Bronchial epithelial cell (primary cell): ENCODE measurements at places on chromosomes 1 and 21.

- no peak for DNase-seq
These were observed 1.2 kb downstream of the CTNNBIP1 start for GRCh38 chr1:9908871-9909233.

GRCh38 chr1:42767510-42768000 is 506 bp downstream of the C1orf50 start:
- no peak for DNase-seq

- no peak for DNase-seq
These were observed 638 bp upstream of the OLIG2 start for GRCh38 chr21:33025106-33025488.

DNA sequence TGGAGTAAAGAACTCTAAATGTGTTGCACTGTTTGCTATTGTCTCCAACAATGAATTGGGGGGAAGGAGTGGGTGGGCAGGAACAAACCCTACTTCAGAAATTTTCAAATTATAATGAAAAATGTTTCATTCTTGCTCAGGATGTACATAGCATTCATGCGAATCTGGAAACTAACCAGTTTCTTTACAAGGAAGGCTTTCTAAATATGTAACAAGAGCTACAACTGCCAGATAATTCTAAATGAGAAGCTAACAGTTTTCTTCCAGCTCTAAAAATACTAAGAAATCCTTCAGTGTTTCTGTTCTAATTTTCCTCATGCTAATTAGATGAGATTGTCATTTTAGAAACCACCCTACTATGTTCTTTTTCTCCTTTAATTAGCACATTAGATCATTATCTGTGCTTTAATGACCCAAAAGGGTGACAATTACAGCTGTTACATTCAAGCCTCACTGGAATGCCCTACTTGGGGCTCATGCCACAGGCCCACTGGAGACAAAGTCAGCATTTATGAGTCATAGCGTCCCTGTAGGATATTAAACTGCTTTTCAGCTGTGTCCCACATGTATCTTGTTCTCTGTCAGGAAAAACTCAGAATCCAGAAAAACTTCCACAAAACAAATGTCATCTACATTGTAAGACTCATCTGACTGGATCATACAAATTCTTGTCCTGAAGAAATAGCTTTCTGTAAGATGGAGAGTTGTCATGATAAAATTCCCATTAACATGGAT is 804.6 kb upstream of the CXADR start:
- peak; percentile 2 for DNase-seq

GRCh38 chr1:93816970-93817678 is 61.9 kb downstream of the DNTTIP2 start:
- peak; percentile 20 for DNase-seq

- peak; percentile 72 for DNase-seq
These were observed 5.7 kb downstream of the KRTCAP2 start for GRCh38 chr1:155167166-155168104.

- DNase-seq = no peak
These were observed 848 bp upstream of the APOBEC4 start for GRCh38 chr1:183653876-183654451.

GRCh38 chr1:168917309-168917708 is 188.3 kb upstream of the DPT start:
- no peak for DNase-seq

GRCh38 chr1:64865105-64865757 is 101.1 kb downstream of the JAK1 start:
- no peak for DNase-seq

DNA sequence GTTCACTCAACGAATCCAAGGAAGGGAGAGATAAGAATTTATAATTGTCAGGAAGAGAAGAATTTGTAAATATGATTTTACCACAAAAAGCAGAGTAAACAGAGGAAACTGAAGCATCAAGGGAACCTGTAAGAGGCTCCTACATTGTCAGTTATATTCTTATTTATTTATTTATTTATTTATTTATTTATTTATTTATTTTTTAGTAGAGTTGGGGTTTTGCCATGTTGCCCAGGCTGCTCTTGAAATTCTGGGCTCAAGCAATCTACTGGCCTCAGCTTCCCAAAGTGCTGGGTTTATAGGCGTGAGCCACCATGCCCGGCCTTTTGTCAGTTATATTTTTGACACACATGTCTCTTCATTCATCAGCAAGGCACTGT is 47.1 kb downstream of the FCRL3 start:
- DNase-seq = no peak

DNA sequence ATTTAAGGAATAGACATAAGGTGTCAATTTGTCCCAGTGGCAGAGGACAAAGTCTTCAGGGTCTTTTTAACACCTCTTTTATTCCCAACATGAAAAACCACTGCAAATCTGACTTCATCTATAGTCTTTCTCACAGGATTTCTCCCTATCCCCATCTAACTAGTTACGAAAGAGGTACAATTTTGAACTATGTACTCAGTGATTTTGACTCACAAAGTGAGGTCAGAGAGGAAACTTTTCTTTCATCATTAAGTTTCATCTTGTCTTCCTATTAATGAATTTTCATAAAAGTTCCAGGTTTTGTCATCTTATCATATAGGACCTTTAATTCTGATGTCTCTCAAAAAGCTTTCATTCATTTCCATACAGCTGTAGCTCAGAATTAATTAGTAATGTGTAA is 63.3 kb downstream of the ASH1L start:
- DNase-seq = peak; percentile 39

DNA sequence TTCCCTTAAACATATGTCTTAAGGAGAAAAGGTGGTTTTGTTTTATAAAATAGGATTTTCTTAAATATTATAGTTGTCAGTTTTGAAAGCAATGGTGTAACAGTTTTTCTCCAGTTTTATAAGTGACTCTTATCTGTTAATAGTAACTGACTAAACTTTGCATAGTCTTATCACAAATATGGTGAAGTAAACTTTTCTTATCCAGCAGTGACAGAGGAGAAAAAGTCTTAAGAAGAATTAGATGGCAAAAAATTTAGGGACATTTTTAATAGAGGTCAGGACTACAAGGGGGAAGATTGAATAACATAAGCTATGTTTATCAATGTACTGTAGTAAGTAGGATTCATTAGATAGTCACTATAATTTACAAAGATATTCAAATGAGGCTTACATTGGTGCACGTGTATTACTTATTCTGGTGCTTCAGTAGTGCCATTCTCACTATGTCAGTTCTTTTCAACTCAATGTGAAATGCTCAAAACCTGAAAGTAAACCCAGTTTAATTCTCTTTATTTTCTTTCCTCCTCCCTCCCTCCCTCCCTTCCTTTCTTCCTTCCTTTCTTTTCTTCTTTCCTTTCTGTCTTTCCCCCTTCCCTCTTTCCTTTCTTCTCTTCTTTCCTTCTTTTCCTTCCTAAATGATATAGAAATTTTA is 26.1 kb downstream of the F3 start:
- DNase-seq = no peak

GRCh38 chr1:171981303-171981702 is 140.0 kb downstream of the DNM3 start:
- no peak for DNase-seq

- peak; percentile 94 for DNase-seq
These were observed 83.9 kb upstream of the EDEM3 start for GRCh38 chr1:184838504-184838951.

- DNase-seq = no peak
These were observed 289.8 kb upstream of the SNX7 start for GRCh38 chr1:98371764-98372163.

GRCh38 chr1:169128562-169128961 is 22.1 kb downstream of the ATP1B1 start:
- DNase-seq = no peak

- DNase-seq = no peak
These were observed 159.1 kb upstream of the RAB4A start for GRCh38 chr1:229111703-229112319.

- DNase-seq = no peak
These were observed 2.6 kb downstream of the CTNNBIP1 start for GRCh38 chr1:9907441-9907840.

DNA sequence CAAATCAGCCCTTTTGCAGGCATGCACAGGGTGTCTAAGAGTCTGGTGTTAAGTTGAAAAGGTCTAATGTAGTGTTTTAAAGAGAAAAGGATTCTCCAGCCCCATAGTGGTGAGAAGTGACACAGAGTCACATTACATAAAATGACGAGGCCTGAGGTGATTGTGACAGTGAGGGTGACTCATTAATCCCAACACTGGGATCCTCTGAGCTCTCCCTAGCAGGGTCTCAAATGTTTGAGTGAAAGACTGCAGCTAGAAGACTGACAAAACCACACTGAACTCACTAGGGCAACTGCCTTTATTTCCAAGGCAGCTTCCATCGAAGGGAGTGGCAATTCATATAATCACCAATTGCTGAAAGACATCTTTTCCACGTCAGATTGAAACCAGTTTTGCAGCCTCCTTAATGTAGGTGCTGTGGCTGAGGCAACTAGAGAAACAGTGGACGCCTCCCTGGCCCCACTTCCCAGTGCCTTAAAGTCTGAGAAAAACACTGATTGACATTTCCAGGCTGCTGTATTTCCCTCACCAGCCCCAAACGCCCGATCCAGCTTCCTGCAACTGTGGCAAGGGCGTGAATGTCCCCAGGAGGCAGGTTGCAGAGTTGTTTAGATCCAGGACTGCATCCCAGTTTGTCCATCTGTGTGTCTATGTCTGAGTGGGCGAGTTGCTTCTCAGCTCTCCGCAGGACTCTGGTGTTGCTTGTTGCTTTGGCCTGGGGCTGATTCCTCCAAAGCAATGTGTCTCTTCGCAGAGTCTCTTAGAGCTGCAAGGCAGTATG is 81.4 kb downstream of the RUNX1 start:
- peak; percentile 60 for DNase-seq

DNA sequence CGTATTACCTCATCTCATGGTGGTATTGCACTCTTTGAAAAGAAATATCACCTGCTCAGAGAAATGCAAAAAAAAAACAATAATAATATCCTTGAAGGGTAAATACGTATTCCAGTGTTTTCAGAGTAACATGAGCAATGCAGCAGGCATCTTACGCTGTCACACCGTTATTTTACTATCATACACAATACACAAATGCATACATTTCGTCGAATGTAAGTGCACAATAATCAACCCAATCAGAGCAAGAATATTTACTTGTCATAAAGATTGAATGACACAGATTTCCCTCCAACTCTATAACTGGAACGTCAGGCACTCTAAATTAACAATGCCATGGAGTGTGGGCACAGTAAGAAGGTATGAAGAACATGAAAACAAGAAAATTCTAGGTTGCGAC is 1050.1 kb downstream of the PLA2G4A start:
- no peak for DNase-seq

- peak; percentile 3 for DNase-seq
These were observed 27.1 kb upstream of the MTF2 start for GRCh38 chr1:93051961-93052360.

GRCh38 chr1:29708796-29709703 is 472.7 kb downstream of the PTPRU start:
- DNase-seq = peak; percentile 30

- DNase-seq = no peak
These were observed 90.5 kb downstream of the PRDM2 start for GRCh38 chr1:13790290-13791030.

DNA sequence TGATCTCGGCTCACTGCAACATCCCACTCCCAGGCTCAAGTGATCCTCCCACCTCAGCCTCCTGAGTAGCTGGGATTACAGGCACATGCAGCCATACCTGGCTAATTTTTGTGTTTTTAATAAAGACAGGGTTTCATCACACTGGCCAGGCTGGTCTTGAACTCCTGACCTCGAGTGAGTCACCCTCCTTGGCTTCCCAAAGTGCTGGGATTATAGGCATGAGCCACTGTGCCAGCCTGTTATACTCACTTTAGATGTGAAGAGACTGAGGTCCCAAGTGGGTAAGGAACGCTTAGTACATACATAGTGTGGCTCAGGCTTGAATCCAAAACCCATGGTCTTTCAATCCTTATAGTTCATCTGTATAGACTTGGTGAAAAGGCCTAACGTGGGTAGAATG is 63.7 kb upstream of the EPS8L3 start:
- peak; percentile 28 for DNase-seq

DNA sequence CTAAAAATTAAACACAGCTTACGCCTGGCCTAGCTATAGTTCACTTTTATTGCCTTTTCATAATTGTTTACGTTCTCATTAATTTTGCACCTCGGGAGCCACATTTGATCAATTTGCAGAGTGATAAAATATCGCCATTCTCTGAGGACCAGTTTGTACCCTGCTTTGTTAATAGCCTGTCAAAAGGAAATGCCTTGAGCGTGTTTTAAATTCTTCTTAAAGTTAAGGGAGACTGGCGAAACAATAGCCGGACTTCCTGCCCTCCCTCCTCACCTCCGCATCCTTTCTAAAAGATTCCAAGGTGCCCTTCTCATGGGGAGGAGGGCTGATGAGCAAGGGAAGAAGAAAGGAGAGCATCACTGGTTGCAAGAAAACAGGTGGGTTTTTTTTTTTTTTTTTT is 271.6 kb downstream of the KCNJ6 start:
- no peak for DNase-seq

DNA sequence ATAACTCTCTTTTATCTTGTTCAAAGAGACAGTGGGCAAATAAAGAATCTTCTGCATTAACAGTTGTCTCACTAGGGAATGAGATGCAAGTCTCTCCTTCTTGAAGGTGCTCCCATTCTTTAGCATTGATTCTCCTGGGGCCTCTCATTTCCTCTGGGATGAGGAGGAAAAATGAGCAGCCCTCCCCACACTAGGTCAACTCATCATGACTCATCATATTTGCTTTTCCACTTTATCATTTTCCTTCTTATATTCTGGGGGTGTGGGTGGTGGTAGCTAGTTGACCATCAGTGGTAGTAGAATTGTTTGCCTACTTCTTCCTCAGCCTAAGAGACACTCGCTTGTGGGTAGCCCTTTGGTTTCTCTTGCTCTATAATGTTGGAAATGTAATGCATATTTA is 182.0 kb upstream of the C1orf87 start:
- DNase-seq = peak; percentile 72

DNA sequence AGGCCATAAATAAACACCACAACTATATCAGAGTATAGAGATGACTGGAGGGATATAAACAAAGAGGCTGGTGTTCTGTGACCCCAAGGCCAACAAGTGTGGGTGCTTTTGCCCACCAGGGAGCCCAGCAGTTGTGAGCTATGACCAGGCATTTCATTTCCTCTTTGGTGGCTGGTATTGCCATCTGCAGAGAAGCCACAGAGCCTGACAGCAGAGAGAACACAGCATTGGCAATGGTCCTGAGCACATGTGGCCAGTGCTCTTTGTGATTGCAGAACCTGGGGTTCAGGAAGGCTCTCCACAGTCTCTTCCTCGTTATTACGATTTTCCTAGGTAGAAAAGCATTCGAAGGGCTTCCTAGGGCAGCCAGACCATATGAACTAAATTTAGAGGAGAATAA is 112.3 kb downstream of the TM2D1 start:
- DNase-seq = no peak

DNA sequence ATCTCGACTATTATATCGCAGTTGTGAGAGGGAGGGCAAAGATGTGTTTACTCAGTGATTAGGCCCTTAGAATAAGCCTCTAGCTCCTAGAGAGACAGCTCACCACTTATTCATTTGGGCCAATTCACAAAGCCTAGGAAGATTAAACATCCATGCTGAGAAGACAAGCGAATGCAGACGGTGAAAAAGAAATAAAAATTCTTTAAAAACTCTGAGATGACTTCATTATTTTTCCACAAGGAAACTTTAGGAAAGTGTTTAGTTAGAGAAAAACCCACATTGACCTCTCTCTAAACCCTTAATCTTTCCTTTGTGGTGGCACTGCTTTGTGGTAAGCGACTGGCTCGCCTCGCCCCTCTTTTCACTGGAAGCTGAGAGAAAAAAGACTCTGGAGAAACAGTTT is 146.8 kb upstream of the DMRTA2 start:
- peak; percentile 49 for DNase-seq
